Central memory CD8-positive, alpha-beta T cell (primary cell): ENCODE measurements at places on chromosomes 12 and 14.

DNA sequence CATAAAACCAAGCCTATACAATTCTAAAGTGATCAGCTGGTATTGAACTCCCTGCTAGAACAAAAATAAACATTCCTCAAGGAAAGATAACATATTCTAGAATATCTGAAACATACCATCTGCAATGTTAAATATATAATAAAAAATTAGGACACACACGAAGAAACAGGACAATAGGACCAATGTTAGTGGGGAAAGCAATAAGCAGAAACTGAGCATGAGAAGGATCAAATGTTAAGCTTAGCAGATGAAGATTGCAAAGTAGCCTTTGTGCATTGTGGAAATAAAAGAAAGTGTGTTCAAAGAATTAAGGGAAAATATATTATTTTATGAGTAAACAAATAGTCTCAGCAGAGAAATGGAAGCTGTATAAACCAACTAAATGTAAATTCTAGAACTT is 180.8 kb downstream of the EPS8 start:
- no peak for DNase-seq

DNA sequence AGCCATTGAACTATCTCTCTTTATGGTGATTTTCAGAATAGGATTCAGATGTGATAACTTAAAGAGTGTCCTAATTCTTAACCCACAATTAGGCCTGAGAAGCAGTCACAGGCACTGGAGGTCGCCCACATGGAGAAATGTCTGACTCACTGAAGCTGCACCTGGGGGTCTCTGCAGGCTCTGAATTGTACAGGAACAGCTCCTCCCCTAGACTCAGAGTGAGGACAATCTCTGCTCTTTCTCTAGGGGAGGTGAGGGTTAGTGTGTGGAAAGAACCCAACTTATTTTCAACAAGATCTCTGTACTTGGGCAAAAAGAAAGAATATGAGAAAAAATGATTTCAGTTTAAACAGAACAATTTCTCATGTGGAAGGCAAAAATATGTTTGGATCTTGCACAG is 1124.6 kb downstream of the TMEM121 start:
- DNase-seq, result no peak

DNA sequence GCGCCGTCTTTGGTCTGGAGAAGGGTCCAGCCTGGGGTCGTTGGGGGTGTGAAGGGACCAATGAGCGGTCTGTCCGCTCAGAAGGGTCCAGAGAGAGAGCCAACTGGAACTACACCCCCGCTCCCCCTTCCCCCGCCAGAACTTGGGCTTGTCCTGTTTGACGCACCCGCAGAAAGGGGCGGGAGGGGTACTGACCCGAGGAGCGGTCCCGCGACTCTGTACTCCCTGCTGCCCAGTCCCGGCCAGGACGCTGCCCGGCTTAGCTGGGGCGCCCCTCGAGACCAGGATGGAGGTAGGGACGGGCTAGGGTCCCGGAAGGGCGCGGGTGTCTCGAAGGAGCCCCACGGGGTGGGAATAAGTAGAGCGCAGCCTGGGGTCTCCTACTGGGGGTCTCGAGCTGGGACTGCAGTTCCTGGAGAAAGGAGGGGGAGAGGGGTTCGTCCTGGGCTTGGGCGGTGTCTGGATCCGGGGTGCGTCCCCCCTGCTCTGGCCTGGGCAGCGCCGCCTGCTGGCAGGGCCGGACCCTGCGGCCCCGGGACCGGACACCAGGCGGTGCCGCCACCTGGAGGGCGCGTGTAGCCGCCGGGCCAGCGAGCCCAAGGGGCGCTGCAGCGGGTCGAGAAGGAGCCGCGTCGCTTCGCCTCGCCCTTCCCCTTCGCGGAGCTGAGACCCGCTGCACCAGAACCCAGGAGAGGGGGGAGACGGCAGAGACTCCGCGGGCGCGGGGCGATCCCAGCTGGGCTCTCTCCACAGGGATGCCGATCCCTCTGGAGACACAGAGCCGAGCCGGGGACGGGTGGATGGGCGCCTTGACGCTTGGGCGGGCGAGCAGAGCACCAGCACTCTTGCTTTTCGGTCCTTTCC is 3.8 kb upstream of the CACNB3 start:
- peak; percentile 71 for DNase-seq

GRCh38 chr14:76271041-76271755 is 104.7 kb upstream of the ESRRB start:
- no peak for DNase-seq

GRCh38 chr12:98939350-98939749 is 294.3 kb downstream of the APAF1 start:
- DNase-seq, result no peak

GRCh38 chr12:78330131-78330530 is 499.4 kb downstream of the NAV3 start:
- no peak for DNase-seq

DNA sequence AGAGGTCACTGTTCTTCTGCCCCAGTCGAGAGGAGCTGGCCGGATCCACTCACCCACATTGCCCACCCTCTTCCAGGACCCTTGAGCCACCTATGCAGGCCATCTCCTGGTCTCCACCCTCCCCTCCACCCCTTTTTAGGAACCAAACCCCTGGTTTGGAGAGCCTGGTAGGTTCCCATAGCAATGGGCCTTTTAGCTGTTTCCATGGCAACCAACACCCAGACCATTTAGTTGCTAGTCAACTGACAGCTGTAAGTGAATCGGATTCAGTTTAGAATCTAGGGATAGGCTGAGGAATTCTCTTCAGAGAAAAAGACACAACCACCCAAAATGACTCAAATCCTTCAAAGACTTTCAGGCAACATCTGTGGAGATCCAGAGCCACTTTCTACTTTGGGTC is 16.5 kb downstream of the NPC2 start:
- no peak for DNase-seq

DNA sequence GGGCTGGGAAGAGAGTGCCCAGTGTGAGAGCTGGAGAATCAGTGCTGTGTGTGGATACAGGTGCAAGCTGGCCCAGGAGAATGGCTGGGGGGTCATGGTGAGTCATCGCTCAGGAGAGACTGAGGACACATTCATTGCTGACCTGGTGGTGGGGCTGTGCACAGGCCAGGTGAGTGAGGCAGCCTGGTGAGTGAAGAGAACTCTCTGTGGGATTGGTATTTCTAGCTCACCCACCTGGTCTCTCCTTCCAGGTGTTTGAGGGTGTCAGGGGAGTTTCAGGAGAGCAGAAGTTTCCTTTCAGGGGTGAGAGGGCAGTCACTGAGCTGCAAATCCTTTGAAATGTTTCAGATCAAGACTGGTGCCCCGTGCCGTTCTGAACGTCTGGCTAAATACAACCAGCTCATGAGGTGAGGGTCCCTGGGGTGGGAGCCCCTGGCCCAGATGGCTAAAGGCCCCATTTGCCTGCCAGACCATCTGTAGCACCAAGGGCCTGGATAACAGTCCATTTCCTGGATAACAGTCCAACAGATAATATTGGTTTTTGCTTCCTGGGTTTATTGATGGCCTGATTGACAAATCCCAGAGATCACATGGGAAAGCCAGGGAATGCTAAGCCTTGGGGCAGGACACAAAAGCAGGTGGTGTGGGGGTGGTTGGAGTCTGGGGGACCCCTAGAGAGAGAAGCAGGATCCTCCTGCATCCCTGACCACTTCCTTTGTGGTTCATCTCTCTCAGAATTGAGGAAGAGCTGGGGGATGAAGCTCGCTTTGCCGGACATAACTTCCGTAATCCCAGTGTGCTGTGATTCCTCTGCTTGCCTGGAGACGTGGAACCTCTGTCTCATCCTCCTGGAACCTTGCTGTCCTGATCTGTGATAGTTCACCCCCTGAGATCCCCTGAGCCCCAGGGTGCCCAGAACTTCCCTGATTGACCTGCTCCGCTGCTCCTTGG is 5.5 kb upstream of the ATN1 start:
- DNase-seq, result no peak

- DNase-seq, result peak; percentile 50
Measured at GRCh38 chr14:93962701-93963601, 13.4 kb downstream of the ASB2 start.

GRCh38 chr12:88420457-88420856 is 159.8 kb downstream of the KITLG start:
- DNase-seq, result no peak

DNA sequence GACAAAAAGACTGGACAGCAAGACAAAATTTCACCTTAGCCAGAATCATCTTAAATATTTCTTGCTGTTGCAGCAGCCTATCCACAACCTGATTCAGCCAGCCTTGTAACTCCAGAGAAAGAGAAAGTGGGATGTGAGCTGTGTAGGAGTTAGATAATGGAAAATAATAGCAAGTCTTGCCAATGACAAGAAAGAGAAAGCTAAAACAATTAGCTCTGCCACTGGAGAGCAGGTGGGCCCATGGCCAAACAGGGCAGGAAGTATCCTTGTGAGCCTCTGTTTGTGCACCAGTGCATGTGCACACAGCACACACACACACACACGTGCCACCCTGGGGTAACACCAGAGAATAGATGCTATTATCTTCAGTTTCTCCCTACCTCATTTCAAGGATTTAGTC is 106.0 kb upstream of the CCDC196 start:
- DNase-seq, result no peak

DNA sequence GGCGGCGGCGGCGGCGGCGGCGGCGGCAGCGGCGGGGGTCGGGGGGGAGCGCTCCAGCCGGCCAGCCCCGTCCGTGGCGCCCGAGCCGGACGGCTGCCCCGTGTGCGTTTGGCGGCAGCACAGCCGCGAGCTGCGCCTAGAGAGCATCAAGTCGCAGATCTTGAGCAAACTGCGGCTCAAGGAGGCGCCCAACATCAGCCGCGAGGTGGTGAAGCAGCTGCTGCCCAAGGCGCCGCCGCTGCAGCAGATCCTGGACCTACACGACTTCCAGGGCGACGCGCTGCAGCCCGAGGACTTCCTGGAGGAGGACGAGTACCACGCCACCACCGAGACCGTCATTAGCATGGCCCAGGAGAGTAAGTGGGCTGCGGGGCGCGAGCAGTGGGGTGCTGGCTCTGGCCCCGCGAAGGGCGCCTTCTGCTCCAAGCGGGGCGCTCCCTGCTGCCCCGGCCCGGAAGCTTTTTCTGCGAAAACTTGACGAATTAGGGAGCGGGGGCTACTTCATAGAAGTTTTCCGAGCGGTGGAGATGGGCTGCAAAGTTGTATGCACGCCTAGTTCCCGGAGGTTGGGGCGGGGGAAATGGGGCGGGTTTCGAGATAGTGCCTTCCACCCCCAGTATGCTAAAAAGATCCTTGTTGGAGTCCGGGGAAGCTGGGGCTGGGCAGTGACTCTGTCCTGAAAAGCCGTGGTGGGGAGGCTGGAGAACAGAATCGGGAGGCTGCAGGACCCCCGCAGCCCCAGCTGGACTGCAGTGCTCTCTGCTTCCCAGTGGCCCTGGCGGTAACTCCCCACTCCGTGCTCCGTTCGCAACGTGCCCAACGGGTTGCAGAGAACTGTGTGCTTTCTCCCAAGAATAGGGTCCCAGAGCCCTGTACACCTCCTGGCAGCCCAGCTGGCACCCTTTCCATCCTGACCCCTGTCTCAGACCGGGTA is 751 bp downstream of the GDF11 start:
- DNase-seq, result no peak

DNA sequence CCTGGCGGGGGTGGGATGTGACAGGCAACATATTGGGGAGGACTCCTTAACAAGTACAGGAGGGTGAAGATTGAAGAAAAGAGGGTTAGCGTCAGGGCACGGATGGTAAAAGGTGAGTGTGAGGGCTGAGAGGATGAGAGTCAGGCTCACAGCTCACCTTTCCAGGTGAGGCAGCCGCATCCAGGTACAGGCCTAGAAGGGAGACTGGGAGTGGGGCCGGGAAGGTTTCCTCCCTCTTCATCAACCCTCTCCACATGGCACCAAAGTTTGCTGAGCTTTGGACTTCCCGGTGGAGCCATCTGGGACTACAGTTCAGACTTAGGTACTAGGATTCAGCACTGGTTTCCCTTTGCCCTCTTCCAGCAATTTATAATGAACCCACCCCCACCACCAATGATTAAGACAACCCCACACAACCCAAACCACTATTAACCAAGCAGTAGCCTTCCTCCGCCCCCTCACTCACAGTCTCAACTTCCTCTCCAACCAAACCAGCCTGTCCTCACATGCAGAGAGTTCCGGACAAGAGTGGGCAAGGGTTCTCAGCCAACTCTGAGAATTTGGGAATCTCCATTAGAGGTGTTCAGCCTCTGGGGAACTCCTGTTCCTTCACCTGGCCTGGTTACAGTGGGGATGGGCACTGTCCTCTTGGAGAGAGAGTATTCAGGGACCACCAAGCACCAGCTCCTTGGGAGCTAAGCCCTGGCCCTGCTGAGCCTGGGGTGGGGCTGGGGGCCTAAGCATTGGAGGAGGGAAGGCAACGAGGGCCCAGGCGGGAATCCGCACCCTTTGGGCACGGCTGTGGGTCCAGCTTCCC is 2.4 kb upstream of the HOXC4 start:
- no peak for DNase-seq

- DNase-seq, result no peak
Measured at GRCh38 chr12:70627677-70628076, 9.6 kb downstream of the PTPRB start.

DNA sequence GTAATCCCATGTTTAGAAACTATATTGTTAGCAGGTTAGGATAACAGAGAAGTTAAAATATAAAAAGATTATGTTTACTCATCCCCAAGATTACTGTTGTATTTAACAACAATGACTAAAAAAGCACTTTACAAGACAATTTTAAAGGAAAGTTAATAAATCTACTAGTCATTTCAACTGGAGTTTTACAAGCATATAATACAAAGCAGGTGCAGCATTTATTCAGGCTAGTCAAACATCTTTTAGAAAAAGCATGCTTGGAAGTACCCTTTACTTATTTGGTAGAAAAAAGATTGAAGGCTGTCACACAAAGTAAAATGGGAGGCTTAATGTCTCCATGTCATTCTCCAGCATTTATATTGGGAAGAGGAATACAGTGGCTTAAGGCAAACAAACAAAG is 80.6 kb downstream of the HEATR5A start:
- no peak for DNase-seq

DNA sequence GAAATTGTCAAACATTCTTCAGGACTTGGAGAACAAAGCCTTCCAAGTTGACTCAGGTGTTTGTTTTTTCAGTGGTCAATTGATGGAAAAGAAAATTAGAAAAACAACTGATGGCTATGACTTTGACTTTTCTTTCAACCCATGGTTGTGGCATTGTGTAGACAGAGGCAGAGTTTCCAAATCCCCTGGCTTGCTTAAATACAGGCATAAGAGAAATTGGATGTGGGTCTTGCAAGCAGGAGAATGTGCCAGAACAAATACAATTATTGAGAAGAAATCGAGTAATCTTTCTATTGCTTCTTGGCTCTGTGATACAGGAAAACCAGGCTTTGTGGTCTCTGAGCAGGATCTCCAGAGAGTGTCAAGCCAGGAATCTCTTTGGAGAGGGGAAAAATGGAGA is 40.9 kb upstream of the FRMD6 start:
- no peak for DNase-seq

- DNase-seq, result no peak
Measured at GRCh38 chr12:92300777-92301176, 155.1 kb upstream of the BTG1 start.

GRCh38 chr12:107475900-107476299 is 209.7 kb upstream of the PWP1 start:
- no peak for DNase-seq

- DNase-seq, result no peak
Measured at GRCh38 chr12:74401966-74402365, 135.7 kb upstream of the ATXN7L3B start.

GRCh38 chr12:15045451-15045850 is 72.6 kb downstream of the PDE6H start:
- DNase-seq, result no peak

GRCh38 chr14:49464885-49465284 is 121.3 kb downstream of the RPS29 start:
- DNase-seq, result no peak

- DNase-seq, result no peak
Measured at GRCh38 chr12:84912198-84913128, at the start of gene SLC6A15. Gene SLC6A15, minus strand, starts transcription at chr12:84912799. Its CDS starts 20,679 bp downstream, at chr12:84892120.
